Choroid plexus epithelial cell (primary cell): ENCODE measurements at places on chromosomes 13 and 19.

DNA sequence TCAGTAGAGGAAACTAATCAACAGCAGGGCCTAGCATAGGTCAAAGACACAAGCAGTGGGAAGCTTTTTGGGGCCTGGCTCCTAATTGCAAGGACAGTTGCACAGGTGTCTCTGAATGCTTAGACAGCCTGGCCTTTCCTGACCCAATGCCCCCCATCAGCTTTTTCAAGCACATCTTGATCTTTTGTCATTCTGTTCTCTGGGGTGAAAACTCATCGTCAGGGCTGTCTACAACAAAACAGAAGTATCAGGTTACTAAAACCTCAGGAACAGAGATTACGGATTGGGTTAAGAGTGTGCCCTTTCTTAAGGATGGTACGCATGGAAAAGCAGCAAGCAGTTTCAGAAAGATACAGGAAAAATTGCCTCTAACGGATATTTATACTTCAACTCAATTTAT lies 8.3 kb upstream of the ZNF254 start:
- DNase-seq = no peak

- DNase-seq = peak; percentile 3
These were observed 1411.5 kb downstream of the SLITRK5 start for GRCh38 chr13:89082623-89083022.

GRCh38 chr13:109762791-109763190 lies 23.6 kb downstream of the IRS2 start:
- no peak for DNase-seq

DNA sequence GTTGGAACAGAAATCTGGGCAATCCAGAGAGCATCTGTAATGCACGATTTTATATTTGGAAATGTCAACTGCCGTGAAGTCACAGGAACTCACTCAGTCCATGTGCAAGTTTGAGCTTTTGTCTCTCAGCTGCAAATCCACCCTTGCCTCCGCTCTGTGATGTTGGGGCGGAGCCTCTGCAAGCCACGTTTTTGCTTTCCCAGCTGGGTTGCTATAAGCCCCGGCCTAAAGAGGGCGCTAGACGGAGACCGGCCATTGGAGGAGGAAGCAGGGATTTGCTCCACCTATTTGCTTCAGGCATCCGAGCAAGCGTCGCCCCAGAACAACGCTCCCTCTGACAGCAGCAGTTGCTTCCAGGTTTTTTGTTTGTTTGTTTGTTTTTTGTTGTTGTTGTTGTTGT lies 56.2 kb downstream of the TRPM4 start:
- no peak for DNase-seq

- DNase-seq = no peak
These were observed 60.2 kb downstream of the ZIC5 start for GRCh38 chr13:99911069-99911964.

DNA sequence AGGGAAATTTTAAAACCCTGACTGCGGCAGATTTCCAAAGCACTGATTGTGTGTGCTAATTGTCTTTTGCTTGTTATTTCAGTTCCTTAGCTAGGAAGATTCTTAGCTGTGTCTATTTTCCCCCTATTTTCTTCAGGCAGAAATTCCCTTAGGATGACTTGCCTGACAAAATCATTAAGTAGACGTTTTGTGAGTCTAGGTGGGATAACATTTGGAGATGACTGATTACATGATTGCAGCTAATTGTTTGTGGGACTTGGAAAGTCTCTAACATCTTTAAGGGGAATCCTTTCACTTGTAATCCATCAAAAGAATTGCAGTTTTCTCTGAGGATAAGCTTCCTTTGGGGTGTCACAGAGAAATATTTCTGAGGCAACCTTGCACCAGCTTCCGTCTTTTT lies 228.0 kb downstream of the OXGR1 start:
- no peak for DNase-seq

GRCh38 chr13:48564056-48564455 lies 31.2 kb upstream of the RCBTB2 start:
- DNase-seq = peak; percentile 40

DNA sequence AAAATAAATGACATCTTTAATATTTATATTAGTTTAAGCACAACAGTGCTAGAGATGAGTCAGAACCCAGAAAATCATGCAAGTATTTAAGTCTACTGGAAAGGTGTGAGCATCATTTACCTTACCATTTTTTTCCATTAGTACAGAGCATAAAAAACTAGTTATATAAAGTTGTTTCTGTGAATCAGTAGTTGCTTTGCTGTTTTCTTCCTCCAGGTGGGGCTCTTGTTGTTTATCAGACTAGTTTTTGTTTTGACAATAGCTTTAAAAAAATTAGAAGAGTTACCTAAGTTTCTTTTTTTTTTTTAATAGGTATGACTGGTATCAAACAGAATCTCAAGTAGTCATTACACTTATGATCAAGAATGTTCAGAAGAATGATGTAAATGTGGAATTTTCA lies 12.7 kb downstream of the SUGT1 start:
- DNase-seq = peak; percentile 55

DNA sequence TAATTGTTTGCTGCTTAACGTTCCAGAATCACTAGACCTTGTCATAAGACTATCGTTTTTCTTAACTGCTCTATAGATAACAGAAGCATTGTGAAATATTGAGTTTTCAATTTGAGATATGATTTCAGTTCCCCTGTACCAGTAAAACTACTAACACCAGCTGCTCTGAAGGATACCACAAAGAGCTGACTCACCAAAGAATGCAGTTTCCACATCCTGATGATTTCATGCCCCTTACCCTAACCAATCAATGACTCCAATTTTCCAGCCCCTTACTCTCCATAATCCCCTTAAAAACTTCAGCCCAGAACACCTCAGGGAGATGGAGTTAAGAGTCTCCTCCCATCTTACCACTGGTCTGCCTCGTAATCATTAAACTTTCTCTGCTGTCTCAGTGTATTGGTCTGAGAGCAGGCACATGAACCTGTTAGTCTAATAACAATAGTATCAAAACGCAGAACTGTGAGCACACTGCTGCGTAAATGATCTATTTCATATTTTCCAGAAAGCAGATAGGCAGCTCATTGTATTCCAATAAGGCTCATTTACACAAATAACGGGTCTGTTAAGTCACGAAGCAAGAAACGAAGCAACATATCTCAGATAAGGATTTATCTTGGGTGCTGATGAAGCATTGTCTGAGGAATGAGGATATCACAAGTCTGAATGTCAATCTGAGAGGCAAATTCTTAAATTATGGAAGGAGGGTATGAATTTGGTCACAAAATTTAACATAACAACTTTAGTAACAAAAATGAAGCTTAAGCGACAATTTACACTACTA lies 14.1 kb upstream of the CCNA1 start:
- DNase-seq = peak; percentile 88

DNA sequence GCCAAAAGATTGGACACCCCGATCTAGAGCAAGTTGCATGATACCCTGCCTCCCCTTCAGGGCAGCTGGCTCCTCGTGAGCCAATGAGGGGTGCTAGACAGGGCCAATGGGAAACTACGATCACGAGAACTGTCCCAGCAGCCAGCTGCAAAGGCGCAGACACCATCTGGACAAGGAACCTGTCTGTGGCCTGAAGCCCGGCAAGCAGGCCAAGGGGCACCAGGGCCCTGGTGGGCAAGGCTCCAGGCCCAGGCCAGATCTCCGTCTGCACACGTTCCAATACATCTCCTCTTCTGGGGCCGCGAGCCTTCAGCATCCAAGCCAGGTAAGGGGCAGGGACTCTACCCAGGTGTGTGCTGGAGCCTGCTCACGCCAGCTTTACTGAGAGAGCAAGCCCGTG lies 20.2 kb downstream of the MED26 start:
- DNase-seq = no peak

- DNase-seq = no peak
These were observed 36.9 kb downstream of the ELL start for GRCh38 chr19:18484992-18485391.

- peak; percentile 75 for DNase-seq
These were observed 716.4 kb downstream of the PCDH9 start for GRCh38 chr13:66513728-66514127.

GRCh38 chr19:52600639-52601024 lies 30.5 kb downstream of the ZNF701 start:
- DNase-seq = no peak

DNA sequence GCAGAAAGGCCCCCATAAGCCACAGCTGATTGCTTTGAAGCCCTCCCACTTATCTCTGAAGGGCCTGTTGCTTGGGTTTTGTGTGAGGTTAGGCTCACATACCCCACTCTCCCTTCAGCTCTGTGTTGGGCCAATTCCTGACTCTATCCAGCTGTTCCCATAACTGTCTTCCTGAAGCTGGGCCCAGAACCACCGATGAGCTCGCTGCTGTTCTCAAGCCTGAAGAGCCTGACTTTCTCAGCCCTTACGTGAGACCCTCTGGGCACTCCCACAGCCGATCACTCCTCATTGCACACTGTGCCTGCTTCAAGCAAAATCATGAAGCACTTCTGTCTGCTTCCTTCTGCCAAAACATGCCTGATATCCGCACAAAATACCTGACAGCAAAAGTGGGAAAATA lies 124.1 kb downstream of the CRYL1 start:
- no peak for DNase-seq

- DNase-seq = no peak
These were observed 30.2 kb downstream of the TMED1 start for GRCh38 chr19:10805758-10806247.

DNA sequence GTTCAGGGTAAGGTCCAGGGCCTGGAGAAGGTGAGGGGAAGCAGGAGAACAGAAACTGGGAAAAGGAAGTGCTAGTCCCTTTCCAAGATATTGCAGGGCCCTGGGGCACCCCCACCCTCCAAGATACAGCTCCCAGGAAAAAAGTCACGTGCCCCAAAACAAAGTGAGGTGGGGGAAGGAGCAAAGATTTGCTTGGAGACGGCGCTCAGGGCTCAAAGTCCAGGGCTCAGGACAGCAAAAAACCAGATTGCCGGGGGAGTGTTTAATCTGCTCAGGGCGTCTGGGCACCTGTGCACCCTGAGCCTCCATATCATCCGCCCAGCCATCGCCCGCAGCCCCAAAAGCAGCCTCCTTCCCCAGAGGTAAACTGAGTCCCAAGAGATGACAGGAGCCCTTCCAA lies 6.3 kb downstream of the SMIM24 start:
- DNase-seq = no peak

GRCh38 chr13:45015300-45015699 lies 26.0 kb downstream of the GPALPP1 start:
- DNase-seq = no peak

DNA sequence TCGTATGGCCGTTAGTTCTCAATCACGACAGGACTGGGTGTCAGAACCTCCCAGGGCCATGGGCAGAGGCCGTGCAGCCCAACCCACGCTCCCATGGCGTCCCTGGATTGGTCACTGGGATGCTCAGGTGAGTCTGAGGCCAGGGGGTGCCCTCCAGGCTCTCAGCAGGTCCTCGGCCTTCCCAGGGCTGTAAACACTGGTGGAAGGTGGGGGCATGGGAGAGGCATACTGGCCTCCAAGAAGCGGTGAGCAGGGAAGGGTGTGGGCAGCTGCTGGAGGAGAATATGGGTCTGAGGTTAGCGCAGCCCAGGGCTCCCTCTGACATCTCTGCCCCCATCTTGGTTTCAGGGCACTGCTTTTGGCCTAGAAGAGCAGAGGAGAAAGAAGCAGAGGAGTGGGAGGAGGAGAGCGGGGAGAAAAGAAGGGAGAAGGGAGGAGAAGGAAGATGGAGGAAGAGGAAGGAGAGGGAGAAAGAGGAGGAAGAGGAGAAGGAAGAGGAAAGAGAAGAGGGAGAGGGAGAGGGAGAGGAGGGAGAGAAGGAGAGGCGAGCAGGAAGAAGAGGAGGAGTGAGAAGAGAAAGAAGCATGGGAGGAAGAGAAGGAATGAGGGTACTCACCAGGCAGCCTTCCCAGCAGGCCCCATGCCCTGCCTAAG lies 62.3 kb downstream of the CEBPG start:
- DNase-seq = no peak

DNA sequence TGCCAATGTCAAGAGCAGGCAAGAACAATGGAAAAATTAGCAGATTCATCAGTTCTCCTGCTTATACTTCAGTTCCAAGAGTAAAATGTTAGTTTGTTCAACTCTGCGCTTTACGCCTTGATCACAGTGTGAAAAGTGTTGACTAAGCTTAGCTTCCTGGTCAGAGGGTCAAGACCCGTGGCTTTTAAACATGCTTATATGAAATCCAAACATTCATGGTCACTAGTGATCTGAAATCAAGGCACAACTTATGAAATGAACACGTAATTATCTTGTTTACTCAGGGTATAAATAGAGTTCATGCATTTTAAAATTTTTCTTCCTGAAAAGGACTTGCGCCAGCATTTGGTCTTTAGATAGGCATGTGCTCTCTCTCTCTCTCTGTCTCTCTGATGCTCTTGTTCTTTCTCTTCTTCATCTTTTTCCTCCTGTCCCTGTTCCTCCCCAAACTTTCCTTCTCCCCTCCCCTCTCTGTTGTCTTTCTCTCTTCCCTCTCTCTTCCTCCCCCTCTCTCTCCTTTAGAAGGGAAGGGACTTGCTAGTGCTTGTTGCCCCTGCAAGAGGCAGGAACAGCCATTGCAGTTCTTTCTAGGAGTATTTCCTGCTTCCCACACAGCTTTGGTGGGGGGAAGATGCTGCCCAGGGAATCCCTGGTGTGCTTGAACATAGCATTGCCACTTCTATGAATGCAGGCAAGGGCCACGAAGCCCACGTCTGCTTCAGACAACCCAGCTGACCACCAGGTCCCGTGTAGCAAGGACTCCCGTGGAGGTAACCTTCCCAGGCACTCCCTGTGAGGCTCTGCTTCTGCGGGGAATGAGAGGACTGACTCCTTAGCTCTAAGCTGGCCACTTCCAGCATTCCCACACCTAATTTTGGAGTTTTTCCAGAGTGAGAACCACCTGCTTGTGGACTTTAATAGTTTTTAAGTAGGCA lies 7.1 kb upstream of the ZNF536 start:
- DNase-seq = no peak

DNA sequence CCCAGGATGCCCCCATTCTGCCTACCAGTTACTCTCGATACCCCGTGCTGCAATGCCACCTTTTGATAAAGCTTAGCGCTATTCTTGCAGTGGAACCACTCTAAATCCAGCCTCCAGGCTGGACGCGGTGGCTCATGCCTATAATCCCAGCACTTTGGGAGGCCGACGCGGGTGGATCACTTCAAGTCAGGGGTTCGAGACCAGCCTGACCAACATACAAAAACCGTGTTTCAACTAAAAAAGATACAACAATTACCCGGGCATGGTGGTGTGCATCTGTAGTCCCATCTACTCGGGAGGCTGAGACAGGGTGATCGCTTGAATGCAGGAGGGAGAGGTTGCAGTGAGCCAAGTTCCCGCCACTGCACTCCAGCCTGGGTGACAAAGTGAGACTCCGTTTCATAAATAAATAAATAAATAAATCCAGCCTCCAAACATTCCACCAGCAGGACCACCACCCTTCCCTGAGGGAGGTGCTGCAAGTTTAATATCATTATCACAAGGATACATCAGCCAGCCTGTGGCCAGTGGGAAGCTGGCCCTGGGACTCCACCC lies 27.7 kb downstream of the CYP2B6 start:
- DNase-seq = no peak

- DNase-seq = peak; percentile 93
These were observed 35.9 kb downstream of the COG3 start for GRCh38 chr13:45500492-45501174.

GRCh38 chr19:39384839-39385568 lies 5.9 kb downstream of the PAF1 start:
- no peak for DNase-seq
